ENCODE measurements at places on chromosomes 1 and 21.

- no peak for DNase-seq
Observed at GRCh38 chr1:18957136-18957521, 653 bp upstream of the IFFO2 start.

DNA sequence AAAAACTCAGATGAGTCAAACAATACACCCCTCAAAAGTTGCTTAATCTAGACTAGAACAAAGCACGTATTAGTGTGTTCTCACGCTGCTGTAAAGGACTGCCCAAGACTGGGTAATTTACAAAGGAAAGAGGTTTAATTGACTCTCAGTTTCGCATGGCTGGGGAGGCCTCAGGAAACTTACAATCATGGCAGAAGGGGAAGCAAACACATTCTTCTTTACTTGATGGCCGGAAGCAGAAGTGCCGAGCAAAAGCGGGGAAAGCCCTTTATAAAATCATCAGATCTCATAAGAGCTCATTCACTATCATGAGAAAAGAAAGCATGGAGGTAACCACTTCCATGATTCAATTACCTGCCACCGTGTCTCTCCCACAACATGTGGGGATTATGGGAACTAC, 10.1 kb downstream of the JAM2 start:
- DNase-seq, result no peak

GRCh38 chr1:6347641-6348487, 45.7 kb downstream of the ACOT7 start:
- peak; percentile 44 for DNase-seq

DNA sequence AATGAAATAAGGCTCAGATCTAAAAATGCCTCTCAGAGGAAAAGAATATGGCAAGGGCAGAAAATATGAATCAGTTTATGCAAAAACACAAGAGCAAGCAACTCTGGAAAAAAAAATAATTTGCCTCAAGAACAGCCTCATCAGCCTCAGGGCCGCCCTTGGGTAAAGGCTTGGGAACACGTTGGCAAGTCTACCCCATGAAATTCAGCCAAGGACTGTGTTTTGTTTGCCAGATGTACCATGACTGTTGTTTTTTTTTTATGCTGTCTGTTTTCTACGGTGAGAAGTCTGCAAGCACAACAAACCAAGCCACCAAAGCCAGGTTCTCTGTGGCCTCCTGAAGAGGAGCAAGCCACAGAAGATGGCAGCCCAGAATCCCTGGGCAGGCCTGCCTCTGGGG, 18.0 kb downstream of the HHIPL2 start:
- no peak for DNase-seq

GRCh38 chr1:48793863-48794262, 17.2 kb upstream of the BEND5 start:
- no peak for DNase-seq

- DNase-seq, result no peak
Observed at GRCh38 chr1:235809688-235810397, 56.9 kb downstream of the LYST start.

DNA sequence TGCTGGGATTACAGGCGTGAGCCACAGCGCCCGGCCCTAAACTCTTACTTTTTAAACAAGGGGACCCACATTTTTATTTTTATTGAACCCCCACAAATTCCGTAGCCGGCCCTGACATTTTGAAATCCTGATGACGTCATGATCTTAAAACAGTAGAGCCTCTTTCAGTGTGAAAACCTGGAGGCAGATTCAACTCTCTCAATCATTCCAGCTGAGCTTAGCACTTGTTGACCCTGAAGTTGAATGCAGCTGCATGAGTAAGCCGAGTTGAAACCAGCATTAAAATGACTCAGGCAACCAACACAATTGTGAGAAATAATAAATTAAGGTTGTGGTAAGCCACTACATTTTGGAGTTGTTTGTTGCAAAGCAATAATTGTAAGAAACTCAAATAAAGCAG, 93.9 kb upstream of the ADGRL4 start:
- DNase-seq, result no peak

- peak; percentile 12 for DNase-seq
Observed at GRCh38 chr1:20521960-20522861, 14.3 kb upstream of the MUL1 start.

- DNase-seq, result no peak
Observed at GRCh38 chr1:201028461-201028889, 5.0 kb upstream of the KIF21B start.

- peak; percentile 63 for DNase-seq
Observed at GRCh38 chr1:54406339-54407153, at the start of gene SSBP3. Gene SSBP3 (minus strand): TSS chr1:54406394.

DNA sequence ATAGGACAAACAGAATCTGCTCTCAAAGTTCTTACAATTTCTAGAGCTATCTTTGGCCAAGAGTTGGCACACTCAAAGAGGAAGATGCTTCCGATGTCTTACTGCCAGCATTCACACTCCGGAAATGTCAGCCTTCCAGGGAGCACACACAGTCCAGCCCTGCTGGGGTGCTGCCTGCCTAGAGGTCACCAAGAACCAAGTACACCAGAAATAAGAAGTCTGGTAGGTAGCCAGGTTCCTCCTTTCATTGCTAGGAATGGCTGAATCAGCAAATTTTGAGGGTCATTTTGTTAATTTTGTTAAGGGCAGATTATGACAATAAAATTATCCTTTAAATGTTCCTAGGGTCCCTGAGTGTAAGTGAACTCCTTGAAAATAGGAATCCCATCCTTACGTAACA, 77.5 kb downstream of the PLPP3 start:
- DNase-seq, result no peak

- DNase-seq, result no peak
Observed at GRCh38 chr1:235098991-235099390, 29.6 kb downstream of the TOMM20 start.

DNA sequence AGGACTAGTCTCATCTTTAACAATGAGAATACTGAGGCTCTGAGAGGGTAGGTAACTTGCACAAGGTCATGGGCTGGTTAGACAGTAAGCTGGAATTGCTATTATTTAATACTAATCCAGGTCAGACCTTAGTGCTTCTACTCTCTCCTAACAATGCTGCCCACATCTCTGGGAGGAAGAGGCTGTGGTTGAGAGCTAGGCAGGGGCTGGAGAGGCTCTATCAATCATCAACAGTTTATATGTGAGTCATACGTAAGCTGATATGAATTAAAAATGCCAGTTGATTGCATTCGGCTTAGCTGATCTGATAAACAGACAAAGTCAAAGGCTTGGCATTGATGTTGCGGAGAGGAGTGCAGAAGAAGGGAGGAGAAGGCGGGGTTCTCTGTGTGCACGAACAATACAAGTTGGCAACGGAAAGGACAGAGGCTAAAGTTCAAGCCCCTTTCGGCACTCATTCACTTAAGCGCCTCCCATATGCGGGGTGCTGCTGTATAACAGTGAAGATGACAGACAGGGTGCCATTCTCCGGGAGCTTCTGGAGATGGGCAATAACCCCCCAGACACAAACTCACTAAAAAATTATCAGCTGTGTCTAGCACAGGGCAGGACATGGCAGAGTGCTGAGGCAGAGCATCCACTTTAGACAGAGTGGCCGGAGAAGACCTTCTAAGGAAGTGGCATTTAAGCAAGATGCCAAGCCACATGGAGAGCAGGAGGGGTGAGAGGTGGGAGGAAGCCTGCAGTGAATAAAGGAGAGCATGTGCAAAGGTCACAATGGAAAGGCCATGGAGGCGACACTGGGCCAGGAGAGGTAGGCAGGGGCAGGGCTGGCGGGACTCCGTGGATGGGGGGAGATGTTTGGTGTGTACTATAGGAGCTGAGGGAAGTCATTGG, 195.2 kb downstream of the ZSCAN20 start:
- DNase-seq, result no peak

DNA sequence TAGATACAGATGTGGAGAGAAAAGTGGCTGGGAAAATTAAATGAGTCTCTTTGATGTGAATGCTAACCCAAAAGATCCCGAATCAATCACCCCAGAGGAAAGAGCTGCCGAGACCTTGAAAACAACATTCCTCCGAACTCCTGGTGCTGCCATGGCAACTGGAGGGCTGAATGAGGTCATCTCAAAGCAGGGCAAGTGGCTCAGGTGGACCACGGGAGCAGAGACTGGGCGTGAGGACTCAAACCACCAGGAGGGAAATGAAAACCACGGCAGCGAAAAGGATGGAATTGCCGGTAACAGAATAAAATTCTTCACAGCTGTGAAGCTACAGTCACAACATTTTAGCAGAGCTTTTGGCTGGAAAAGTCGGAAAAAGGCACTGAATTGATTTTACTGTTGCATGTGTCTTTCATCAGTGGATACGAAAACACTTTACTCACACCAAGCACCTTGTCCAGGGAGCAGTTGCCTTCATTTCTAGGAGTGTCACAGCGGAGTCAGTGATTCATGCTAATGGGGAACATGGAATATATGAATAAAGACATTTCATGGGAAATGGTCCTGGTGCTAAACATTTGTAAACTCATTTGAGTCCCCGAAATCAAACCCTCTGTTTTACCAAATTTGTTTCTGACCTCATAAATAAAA, 23.2 kb upstream of the BECN2 start:
- no peak for DNase-seq

DNA sequence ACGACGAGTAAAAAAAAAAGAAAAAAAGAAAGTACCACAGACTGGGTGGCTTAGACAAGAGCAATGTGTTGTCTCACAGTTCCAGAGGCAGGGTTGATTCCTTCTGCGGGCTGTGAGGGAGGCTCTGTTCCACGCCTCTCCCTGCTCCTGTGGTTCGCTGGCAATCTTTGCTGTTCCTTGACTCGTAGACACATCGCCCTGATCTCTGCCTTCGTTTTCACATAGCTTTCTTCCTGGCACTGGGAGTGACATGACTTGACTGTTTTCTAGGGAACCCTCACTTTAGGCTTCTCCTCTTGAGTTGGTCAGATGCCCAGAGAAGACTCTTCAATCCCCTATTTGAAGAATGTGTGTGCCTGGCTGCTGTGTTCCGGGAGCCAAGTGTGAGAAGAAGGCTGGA, 133.6 kb downstream of the TM2D1 start:
- DNase-seq, result no peak

DNA sequence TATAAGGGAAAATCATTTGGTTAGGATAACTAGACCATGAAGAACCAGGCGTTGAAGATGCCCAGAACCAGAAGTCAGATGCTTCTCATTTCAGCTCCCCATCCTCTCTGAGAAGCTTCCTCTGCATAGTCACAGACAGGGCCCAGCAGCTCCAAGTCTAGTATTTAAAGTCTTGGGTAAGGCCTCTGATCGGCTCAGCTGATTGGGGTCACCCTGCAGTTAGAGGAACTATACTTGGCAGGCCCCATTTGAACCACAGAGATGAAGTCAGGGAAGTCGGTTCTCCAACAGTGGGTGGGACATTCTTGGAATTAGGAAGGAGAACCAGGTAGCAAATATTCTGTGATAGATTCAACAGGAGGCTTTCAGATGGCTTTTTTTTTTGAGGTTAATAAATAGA, 48.3 kb downstream of the SLC22A15 start:
- DNase-seq, result no peak

DNA sequence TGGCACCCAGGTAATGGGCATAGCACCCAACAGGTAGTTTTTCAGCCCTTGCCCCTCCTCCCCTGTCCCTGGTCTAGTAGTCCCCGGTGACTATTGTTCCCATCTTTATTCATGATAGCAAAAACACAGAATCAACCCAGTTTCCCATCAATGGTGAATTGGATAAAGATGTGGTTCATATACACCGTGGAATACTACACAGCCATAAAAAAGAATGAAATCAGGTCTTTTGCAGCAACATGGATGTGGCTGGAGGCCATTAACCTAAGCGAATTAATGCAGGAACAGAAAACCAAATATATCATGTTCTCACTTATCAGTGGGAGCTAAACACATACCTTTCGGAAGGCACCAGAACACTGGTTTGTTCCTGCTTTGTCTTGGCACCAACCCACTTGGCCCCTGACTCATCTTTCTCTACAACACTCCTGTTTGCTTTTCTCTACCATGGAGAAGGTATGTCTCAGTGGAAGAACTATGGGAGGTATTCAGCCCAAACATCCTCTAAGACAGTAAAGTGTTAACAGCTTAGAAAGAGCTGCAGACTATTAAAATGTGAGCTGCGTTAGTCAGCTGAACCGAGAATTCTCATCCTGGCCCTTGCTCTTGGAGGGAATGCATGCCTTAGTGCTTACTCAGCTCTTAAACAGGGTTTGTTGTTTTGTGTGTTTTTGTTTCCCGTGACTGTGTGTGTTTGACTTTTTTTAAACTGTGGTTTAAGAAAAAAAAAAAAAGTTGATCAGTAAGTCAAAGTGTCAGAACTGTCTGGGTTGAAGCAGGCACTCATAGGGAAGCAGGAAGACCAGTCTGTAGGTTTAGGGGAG, 203.0 kb downstream of the TOMM20 start:
- no peak for DNase-seq

DNA sequence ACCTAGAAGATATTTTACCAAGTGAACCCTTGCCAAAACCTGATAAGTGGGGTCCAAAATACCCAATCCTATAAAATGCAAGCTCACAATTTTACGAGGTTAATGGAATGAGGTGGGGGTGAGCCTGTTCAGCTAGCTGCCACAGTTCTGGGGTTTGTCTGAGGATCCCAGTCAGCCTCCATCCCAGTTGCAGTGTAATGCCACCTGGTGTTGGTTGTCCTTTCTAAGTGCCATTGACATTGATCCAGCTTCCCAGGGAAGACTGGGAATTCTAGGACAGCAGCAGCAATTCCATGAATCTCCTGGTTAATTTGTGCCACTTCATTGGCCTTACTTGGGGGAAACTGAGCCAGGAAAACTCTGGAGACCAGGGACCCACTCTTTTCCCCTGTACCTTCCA, 298.3 kb downstream of the RWDD3 start:
- no peak for DNase-seq

- no peak for DNase-seq
Observed at GRCh38 chr1:54370287-54370989, 35.8 kb downstream of the SSBP3 start.

- no peak for DNase-seq
Observed at GRCh38 chr1:42350086-42350485, 15.1 kb upstream of the FOXJ3 start.

GRCh38 chr1:1373051-1373814, 1.8 kb downstream of the AURKAIP1 start:
- DNase-seq, result no peak

DNA sequence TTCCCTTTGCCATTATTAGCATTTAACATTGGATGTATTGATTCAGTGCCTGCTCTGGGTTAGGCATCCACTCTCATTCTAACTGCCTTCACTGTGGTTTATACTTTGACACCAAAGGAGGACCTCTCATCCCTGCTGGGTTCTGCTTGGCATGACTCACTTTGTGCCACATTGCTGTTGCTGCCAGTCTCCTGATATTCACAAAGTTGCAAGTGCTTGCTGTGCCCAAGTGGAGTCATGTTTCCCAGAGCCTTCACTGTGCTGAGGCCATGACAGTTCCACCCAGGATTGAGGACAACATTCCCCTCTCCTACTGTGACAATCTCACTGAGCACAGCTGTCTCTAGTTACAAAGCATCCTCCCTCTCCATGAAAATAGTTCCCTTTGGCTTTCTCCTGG, 519.9 kb upstream of the USP24 start:
- no peak for DNase-seq

DNA sequence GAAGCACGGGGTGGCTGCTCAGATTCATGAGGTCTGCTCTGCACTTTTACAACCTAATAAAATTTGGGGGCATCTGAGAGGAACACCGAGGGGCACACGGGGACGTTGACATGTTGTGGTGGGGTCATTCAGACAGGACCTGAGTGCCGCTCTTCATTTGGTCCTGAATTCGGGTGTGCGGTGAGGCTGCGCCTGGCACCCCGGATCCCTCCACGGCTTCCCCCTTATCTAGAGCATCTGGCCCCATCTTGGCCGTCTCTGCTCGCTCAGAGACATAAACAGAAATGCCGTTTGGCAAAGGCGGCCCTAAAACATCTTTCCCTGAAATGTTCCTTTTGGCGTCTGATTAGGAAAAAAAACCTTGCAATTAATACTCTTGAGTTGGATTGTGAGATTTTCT, 157.2 kb downstream of the PRDM16 start:
- DNase-seq, result no peak

- DNase-seq, result no peak
Observed at GRCh38 chr1:33502726-33503125, 30.3 kb downstream of the ZSCAN20 start.

Measured in stimulated activated CD8-positive, alpha-beta memory T cell treated with anti-CD3 and anti-CD28 coated beads, Interleukin-4, amount 100 ng/mL, for 4 hours (primary cell).